ENCODE measurements at places on chromosomes 4 and X.

DNA sequence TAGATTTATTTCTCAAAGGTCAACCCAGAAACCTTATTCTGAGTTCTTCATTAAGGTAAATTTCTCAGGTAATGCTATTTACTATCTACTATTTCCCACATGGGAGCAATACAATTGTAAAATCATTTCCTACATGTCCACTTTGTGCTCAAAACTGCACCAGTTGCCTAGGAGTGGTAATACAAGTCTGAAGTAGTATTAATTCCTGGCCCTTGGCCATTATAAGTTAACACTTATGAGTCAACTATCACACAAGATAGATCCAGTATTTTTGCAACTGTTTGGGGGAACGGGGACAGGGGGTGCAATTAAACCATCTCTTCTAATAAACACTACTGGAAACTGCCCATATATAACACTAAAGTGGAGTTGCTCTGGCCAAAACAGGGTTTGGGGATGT is 48.9 kb downstream of the ACSL4 start:
- no peak for DNase-seq

DNA sequence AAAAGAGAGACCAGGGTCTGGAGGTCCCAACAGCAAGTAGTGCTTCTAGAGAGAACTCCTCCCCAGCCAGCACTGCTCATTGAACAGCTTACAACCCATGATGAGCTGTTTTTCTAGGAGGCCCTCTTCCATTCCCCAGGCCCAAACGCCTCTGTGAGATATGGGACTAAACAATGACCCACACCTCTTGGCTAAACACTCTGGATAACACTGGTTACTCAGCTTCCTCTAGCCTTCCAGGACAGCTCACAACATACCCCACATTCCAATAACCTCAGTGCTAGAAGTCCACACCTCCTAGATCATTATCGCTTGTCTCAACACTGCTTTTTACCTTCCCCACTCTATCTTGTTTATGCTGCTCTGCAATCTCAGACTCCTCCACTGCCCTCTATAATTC is 35.4 kb upstream of the PGRMC2 start:
- no peak for DNase-seq

- DNase-seq, result no peak
These were observed 4.6 kb downstream of the MPP1 start for GRCh38 chrX:154800478-154801210.

GRCh38 chr4:3346146-3346545 is 53.3 kb downstream of the RGS12 start:
- DNase-seq, result no peak

DNA sequence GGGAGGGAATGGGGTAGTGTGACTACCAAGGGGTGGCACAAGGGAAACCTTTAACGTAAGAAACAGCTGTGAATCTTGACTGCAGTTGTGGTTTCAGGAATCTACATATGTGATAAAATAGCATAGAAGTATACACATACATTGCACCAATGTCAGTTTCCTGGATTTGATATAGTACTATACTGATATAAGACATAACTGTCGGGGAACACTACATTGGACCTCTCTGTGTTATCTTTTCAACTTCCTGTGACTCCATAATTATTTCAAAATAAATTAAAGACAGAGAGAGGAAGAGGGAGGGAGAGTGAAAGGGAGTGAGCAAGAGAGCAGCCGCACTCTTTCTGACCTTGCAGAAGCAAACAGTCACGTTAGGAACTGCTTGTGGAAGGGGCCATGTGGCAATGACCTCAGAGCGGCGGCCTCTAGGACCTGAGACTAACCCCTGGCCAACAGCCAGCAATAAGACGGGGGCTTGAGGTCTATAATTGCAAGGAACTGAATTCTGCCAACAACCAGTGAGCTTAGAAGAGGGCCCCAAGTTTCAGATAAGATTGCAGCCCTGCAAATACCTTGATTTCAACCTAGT is 47.4 kb downstream of the NALF2 start:
- DNase-seq, result no peak

DNA sequence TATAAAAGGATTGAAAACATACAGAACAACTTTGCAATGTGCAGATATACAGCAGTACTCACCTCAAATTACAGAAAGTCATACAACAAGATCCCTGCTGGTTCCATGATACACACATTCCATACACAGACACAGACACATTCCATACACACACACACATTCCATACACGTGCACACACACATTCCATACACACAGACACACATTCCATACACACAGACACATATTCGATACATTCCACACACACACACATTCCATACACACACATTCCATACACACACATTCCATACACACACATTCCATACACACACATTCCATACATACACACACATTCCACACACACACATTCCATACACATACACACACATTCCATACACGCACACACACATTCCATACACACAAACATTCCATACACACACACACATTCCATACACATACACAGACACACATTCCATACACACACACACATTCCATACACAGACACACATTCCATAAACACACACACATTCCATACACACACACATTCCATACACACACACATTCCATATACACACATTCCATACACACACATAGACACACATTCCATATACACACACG is 13.7 kb downstream of the LINC00632 start:
- no peak for DNase-seq
